ENCODE measurements at places on chromosomes 3 and 15.

DNA sequence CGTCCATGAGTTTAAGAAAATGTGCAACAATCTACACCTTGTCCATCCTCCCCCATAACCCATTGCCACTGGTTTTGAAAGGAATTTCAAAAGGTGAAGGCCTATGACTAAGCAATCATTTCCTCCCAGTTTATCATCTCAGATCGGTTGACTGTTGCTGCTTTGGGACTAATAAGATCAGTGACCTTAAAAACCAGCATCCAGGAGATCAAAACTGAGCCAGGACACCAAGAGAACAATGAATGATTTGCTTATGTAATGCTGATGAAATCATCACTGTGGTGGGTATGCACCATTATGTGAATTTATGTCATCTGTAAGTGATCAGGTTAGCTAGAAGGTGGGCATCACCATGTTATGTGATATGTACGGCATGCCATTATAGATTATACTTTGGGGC, 195.5 kb downstream of the SSR3 start:
- DNase-seq, result no peak

- DNase-seq, result no peak
Observed at GRCh38 chr3:49883998-49884397, 14.3 kb upstream of the CAMKV start.

GRCh38 chr3:71546821-71547220, 36.7 kb downstream of the FOXP1 start:
- DNase-seq, result no peak

- DNase-seq, result no peak
Observed at GRCh38 chr3:149015393-149015792, 24.1 kb downstream of the GYG1 start.

GRCh38 chr15:22874256-22874655, 35.8 kb downstream of the NIPA2 start:
- DNase-seq, result no peak

Data from NCI-H2029 treated with DMSO at 0.1 percent for 48 hours (cell line).